ENCODE measurements at places on chromosomes 16 and 17.

GRCh38 chr17:348692-349425 lies 3.7 kb downstream of the RPH3AL start:
- DNase-seq = no peak

DNA sequence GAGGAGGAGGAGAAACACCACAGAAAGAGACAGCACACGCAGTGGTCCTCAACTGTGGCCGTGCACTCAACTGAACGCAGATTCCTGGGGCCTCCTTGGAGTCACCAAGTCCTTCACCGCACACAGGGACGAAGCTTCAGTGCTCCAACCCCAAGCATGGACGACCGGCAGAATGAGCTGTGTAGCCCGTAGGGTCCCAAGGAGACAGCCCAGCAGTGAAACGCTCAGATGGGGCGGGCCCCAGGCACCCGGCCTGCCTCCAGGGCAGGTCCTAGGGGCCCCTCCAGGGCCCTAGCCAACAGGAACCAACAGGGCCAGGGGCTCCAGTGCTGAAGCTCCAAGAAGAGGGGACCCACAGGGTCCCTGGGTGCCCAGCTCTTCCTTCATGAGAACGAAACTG lies 13.2 kb downstream of the RAB40B start:
- no peak for DNase-seq

- DNase-seq = no peak
Observed at GRCh38 chr17:13746404-13746803, 144.7 kb upstream of the HS3ST3A1 start.

GRCh38 chr17:59527931-59528330 lies 37.5 kb upstream of the DHX40 start:
- DNase-seq = no peak

DNA sequence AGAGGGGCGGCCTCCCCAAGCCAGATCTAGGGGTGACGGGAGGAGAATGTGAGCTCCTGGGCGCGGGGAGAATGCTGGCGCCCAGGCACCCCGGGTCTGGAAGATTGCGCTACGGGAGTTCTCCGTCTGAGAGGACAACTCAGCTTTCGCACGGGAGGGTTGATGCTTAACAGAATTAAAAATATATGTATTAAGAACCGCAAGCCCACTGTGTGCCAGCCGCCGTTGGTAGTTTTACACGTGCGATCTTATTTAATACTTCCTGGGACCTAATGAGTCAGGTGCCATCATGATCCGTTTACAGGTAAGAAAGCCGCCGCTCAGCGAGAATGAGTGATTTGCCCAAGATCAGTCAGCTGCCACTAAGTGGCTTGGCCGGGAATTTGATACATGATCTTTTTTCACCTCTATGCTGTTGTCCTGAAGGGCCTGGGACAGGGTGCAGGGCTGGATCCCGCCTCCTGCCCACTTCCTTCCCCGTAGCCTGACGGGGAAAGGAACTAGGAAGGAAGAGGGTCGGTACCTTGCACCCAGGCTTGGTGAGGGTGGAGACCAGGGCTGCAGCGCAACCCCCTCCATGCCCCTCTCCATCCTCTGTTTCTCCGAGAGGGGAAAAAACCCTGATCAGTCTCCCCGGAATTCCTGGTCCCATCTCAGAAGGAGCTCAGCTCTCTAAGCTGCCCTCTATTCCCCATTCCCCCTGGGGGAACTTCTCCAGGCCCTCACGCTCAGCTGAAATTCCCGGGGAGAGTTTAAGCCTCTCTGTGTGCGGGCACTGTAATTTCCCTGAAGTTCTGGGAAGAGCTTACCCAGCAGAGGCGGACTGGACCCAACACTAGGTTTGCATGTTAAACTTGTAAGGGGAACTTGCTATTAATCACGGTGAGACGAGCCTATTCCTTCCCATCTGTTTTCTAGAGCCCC lies 983 bp downstream of the VAT1L start:
- DNase-seq = no peak

- DNase-seq = no peak
Observed at GRCh38 chr17:3917391-3917931, 1.2 kb upstream of the P2RX1 start.

- no peak for DNase-seq
Observed at GRCh38 chr16:18048853-18049546, 287.5 kb downstream of the NPIPA8 start.

- DNase-seq = no peak
Observed at GRCh38 chr17:34639706-34640425, 60.5 kb downstream of the TMEM132E start.

DNA sequence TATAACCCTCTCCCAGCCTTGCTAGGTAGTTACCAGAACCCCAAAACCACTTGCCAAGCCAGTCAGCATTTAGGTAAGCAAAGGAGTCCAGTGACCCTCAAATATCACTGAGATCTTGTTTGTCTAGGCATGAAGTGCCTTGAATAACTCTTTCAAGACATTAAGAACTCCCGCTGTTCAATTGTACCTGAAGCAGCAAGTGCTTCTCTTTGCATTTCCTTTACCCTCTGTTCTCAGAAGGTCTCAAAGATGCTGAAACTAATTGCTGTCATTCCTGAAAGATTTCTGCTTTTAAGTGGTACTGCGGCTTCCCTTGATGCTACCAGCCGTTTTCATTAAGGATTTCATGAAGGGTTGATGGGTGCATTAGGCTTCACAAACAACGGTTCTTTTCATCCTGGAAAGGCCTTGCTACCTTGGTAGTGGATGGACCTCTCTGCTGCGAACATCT lies 142.7 kb downstream of the PITPNC1 start:
- no peak for DNase-seq

- no peak for DNase-seq
Observed at GRCh38 chr17:67531291-67531690, 154.2 kb downstream of the PITPNC1 start.

GRCh38 chr17:12457493-12457892 lies 208.2 kb upstream of the MYOCD start:
- DNase-seq = no peak

GRCh38 chr16:54136276-54136625 lies 150.3 kb downstream of the IRX3 start:
- no peak for DNase-seq

GRCh38 chr16:17777408-17777863 lies 306.7 kb upstream of the XYLT1 start:
- no peak for DNase-seq

- DNase-seq = no peak
Observed at GRCh38 chr16:56944954-56945839, 13.3 kb downstream of the HERPUD1 start.

DNA sequence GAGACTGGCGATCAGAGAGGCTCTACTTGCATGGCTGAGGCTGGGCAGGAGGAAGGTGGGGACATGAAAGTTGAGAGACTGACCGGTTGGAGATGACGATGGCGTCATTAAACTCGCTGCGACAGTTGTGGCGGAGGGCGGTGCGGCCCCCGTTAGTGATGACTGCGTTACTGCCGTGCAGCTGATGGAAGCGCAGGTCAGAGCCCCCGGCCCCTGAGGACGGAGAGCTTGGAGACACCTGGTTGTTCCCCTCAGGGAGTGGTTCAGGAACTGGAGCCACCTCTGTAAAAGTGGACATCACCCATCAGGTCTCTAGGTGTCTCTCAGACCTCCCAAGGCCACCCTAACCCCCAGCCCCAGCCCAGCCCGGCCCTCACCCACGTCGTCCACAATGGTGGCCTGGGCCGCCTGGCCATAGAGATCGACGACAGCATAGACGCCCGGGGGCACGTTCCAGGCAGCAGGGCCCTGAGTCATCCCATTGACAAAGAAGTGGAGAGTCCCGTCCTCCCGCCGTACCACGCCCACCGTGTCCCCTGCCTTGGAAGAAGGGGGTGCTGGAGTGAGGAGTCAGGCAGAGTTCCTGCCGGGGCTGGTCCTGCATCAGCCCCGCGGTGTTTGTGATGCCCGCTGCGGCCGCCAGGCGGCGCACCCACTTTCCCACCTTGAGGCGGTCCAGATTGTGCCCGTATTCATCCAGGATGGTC lies 5.3 kb downstream of the NEURL4 start:
- DNase-seq = no peak
